ENCODE measurements at places on chromosomes 7 and 10.
A peak's percentile ranks its signal among the peaks of the same experiment; 100 is the strongest.

DNA sequence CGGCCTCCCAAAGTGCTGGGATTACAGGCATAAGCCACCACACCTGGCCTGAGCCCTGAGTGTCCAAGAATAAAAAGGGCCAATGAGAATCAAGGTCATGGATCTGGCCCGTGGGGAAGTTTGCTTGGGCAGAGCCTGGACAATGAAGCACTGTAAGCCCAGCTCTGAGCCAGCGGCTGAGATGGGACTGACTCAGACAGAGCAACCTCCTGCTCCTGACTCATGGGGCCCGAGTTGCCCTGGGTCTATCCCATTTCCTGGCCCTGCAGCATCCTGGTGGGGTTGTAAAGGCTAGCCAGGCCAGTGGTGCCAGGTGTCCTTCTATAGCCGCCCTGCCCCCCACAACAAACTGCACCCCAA, 5.2 kb upstream of the MYH16 start:
- DNase-seq = no peak

DNA sequence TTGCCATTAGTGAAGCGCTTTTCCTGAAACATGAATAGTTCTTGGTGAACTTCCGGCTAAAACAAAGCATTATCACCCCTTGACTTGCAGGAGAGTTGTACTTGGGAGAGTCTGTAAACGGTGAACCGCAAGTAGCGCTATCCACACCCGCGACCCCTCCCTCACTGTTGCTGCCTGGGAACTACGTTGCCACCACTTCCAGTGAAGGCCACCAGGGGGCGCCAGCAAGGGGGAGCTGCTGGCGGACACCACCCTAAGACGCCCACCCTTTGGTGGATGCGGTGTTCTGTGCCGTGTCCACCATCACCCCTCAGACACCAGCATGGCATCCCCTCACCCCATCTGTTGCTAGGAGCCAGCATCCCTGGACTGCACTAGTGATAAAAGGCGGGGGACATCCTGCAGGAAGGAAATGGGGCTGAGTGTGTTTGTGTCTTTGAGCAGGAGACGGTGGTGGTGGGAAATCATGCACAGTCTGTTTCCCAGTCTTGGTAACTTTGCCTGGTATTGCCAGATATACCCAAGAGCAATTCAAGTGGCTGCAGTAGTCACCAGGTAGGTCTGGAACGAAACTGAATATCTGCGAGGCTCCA, 298.2 kb downstream of the FRMD4A start:
- DNase-seq = peak; percentile 15

DNA sequence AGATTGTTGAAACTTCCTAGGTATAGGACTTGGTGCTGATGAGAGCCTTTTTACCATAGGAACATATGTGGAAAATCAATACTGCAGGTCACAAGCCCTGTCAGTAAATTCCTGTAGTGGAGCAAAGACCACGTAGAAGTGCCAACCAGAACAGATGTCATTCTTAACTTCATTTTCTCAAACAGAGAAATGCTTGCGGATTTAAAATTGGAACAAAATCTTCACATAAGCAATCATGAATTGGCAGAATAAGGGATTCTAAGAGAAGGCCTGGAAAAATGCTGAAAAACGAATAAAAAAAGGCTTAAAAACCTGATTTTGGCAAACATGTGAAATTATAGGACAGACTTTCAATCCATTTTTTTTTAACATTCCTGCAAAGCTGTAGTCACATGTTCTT, 80.8 kb upstream of the SMIM30 start:
- no peak for DNase-seq

- DNase-seq = no peak
Observed at GRCh38 chr7:16954321-16954720, 72.5 kb upstream of the AGR3 start.

- DNase-seq = no peak
Observed at GRCh38 chr7:48042216-48042615, 6.9 kb downstream of the C7orf57 start.

GRCh38 chr10:22611425-22612115, 102.8 kb downstream of the PIP4K2A start:
- peak; percentile 74 for DNase-seq

- DNase-seq = no peak
Observed at GRCh38 chr7:79319369-79319768, 134.1 kb downstream of the MAGI2 start.

GRCh38 chr10:53122281-53122680, 349.7 kb upstream of the MBL2 start:
- DNase-seq = no peak

DNA sequence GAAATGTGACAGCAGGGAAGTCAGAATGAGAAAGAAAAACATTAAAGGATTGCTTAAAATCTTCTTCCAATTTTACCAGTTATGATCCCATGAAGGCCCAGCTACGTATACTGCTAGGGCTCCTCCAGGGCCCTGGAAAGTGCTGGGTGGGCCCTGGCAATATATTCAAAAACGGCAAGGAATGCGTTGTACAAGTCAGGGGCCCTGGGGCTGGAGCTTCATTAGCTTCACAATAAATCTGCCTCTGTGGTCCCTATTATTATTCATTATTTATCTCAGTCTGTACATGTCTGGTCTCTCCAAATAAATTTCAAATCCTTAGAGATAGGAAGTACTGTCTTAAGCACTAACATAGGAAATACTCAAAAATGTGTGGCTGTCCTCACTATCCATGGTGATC, 7.6 kb downstream of the JAZF1 start:
- no peak for DNase-seq

GRCh38 chr7:129225931-129226572, 1.2 kb downstream of the AHCYL2 start:
- no peak for DNase-seq

- DNase-seq = no peak
Observed at GRCh38 chr7:114183311-114184088, 231.1 kb upstream of the FOXP2 start.

DNA sequence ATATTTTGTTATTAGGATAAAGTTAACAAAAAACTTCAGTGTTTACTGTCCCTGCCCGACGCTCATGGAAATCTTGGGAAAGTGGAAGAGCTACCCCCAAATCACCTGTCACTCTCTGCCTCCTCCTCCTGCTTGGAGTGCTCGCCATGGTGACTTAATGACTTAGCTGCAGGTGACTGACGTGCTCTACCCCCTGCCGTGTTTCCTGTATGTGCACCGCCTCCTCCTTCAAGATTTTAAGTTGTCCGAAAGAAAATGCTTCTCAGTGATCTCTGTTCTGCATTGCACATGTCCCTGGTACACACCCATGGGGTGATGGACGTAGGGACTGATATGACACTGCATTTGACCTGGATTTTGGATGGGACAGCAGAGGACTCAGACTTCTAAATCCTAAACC, 338.8 kb upstream of the SHH start:
- DNase-seq = no peak

GRCh38 chr7:129829737-129830631, 122.8 kb downstream of the UBE2H start:
- peak; percentile 81 for DNase-seq

GRCh38 chr10:100987685-100988049, 324 bp downstream of the TWNK start:
- no peak for DNase-seq

- DNase-seq = no peak
Observed at GRCh38 chr7:129530795-129531391, 28.6 kb downstream of the SMKR1 start.

GRCh38 chr7:29255906-29256692, 61.5 kb downstream of the CHN2 start:
- DNase-seq = no peak

GRCh38 chr7:82444220-82444909, 788 bp upstream of the CACNA2D1 start:
- DNase-seq = no peak

- no peak for DNase-seq
Observed at GRCh38 chr7:99709838-99710578, 25.0 kb downstream of the CYP3A7 start.

- DNase-seq = peak; percentile 14
Observed at GRCh38 chr10:7424315-7424714, 13.5 kb upstream of the SFMBT2 start.

DNA sequence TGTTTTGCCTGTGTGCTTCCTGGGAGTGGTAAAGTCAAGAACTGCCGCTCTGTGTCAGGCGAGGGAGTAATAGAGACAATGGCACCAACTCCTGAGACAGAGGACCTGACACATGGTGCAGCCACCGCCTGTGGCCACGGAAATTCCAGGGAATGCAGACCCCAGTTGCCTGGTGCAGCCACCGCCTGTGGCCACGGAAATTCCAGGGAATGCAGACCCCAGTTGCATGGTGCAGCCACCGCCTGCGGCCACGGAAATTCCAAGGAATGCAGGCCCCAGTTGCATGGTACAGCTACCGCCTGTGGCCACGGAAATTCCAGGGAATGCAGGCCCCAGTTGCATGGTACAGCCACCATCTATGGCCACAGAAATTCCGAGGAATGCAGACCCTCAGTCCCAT, 8.7 kb downstream of the DIP2C start:
- DNase-seq = no peak

DNA sequence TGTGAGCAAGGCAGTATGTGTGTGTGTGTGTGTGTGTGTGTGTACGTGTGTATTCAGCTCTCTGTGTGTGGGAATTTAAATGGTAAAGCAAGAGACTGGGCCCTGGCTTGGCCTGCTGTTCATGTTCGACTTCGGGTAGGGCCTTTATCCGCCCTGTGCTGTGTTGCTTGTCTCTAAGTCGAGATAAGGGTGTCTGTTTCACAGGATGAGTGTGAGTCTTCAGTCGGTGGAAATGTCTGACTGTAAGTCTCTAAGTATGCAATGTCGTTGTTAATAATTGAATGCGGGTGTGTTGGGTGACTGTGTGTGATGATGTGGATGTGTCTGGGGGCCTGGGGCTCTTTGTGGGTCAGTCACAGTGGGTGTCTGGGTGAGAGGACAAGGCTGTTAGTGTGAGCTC, 34.8 kb downstream of the HIF1AN start:
- no peak for DNase-seq

DNA sequence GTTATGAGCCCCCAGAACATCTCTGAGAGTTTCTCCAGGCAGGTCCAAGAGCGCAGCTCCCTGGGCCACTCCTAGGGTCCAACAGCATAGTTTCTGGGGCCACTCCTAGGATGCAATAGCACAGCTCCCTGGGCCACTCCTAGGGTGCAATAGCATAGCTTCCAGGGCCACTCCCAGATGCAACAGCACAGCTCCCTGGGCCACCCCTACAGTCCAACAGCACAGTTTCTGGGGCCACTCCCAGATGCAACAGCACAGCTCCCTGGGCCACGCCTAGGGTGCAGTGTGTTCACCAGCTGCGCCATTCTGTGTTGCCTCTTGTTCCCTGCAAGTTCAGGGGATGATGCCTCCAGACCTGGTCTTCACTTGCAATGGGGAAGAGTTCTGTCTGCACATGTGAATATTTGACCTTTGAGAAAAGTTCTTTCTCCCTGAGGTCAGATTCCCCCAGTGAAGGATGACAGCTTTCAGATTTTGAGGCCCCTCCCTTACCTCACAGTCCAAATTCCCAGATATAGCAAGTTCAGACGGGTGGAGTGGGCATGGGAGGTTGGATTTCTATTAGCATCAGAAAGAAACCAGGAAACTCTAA, 43.0 kb upstream of the LEP start:
- no peak for DNase-seq

DNA sequence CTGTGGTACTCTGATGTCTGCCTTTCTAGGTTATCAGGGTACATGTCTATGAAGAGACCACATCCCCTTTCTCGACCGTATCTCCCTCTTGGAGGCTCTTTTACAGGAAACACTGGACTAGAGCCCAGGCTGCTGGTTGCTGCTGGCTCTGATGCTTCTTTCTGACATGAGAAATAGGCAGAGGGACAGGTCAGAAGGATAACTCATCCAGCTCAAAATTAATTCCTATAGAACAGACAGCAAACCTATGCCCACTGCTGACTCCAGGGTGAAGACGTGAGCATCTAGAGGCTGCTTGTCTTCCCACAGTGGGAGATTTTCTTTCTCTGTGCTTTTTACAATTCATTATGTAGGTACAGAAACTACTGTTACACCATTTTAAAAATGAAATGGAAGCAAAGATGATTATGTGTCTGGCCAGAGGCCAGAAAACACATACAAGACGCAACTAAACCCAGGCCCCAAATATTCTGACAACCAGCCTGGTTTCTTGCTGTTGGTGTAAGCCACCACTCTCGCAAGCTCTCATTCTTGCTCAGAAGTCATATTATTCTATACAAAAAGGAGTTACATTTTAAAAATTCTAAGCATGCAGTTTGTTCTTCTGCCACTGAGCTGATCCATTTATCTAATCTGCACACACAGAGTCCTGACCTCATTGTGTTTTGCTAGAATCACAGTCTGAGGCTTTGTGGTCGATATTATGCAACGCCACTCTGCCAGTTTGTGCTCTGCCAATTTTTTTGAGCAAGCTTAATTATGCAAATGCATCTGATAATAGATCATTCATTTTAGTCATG, 424.3 kb downstream of the KIF20B start:
- no peak for DNase-seq

- DNase-seq = no peak
Observed at GRCh38 chr7:22005151-22005550, 59.5 kb upstream of the CDCA7L start.

DNA sequence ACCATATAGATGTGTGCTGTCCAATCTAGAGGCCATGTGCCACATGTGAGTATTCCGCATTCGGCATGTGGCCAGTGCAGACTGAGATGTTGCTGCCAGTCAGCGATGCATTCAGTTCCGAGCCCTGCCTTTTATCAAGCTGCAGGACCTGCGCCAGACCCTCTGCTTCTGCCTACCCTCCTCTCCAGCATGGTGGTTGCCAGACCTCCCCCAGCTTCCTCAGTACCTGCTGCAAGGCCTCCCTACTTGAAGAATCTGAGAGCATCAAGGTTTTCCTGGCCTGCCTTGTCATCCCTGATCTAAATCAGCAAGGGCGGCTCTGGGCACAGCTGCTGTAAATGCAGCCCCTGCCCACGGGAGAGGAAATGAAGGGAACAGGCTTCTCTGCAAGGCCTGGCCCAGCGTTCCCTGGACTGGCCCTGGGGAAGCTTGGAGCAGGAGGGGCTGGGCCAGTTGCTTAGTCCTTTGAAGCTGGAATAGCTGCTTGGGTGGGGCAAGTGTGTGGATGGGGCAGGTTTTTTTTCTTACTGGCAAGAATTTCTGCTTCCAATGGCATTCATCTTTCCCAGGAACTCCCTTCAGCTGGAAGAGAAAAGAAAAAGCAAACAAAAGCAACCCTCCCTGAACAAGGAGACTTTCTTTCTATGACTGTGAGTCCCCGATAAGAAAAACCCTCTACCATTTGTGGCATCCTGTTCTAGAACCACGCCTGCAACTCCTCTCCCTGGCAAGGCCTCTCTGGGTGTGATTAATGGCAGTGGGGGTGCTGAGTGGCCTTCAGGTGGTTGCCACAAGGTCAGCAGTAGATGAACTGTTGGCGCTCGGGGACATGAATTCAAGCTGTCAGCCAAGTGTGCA, 93.0 kb downstream of the NHLRC2 start:
- no peak for DNase-seq

Data from CD4-positive, alpha-beta T cell (primary cell).